ENCODE measurements at places on chromosomes 5 and 9.

DNA sequence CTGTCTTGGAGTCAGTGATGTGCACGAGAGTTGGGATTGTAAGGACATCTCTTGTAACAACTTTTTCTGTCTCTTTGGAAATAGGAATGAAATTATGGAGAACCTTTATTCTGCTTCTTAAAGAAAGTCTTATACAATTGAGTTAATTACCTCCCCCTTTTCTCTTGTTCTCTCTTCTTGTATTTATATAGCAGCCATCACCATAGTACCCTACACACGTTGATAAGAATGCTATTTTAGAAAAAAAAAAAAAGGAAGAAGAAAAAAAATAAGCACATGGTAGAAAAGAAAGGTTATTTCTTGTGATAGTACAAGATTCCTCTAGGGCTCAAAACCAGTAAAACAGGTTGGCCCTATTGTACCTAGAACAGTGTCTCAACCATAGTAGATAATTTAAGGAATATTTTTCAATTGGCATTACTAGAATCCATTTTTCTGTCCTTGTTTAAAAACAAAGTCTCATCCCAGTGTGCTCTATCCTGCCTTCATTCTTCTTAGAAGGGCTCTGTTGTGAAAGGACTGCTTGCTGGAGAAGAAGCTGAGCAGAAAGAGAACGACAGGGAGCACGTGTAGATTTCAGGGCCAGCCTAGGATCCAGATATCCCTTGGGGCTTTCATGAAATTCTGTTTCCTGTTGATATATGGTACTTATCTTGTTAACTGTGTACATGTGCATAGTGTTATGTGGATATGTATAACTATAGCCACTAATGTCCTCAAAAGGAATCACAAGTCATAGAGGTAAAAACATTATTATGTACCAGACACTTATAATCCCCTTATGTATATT is 392.3 kb upstream of the MEF2C start:
- no peak for DNase-seq

GRCh38 chr5:154871734-154872133 is 13.3 kb downstream of the CNOT8 start:
- no peak for DNase-seq

DNA sequence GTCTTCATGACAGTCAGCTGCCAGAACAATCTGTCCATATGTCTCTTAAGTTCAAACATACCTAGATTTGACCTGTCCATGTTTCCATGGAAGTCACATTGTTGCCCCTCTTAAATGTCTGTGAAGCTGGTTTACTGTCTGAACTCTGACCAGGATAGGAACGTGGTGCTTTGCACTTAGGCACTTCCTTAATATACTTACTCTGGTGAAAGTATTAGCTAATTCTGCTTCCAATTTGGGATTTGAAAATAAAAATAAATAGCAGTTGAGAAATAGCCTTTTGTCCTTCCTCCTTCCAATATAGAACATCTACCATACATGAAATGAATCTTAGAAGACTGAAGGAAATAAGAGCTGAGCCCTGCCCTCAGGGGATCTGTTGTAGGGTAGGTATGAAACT is 524.5 kb upstream of the CLINT1 start:
- DNase-seq = no peak

GRCh38 chr5:6786786-6787495 is 73.7 kb downstream of the TENT4A start:
- DNase-seq = no peak

GRCh38 chr5:75050415-75050814 is 1.9 kb downstream of the GCNT4 start:
- DNase-seq = no peak

DNA sequence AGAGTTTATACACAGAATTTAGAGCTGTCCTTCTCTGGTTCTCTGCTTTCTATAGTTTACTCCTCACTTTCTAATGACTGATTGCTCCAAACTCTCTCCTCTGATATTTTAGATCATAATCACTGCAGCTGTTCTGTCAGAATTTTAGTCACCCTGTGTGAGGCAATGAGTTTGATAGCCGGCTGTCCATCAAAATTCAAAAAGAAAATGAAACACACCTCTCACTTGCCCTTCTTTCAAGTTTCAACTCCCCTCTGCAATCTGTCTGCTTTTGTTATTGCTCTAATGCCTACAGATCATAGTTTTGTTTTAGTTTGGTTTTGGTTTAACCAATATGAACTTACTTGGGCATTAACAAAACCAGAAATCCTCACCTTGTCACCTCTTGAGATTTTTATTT is 23.3 kb upstream of the ABLIM3 start:
- no peak for DNase-seq

DNA sequence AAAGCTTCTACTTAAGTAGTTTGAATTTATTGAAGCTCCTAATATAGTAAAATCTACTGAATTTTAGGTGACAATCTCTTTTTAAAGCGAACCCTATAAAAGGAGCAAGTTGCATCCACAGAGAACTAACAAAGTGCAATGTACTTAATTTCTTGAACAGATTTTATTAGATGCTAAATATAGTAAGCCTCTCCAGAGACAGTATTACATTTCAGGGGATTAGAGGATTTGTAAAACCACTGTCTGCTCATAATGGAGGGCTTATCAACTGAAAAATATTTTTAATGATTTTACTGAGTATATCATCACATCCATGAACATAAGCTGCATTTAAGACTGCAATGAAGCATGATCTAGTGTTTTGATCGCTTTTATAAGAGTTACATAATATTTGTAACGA is 230.0 kb upstream of the EFNA5 start:
- DNase-seq = no peak

- DNase-seq = no peak
These were observed 500.0 kb upstream of the C9orf72 start for GRCh38 chr9:28073270-28073669.

- no peak for DNase-seq
These were observed 116.5 kb upstream of the DAPK1 start for GRCh38 chr9:87381050-87381711.

- DNase-seq = no peak
These were observed 48.2 kb downstream of the DBH start for GRCh38 chr9:133684121-133684935.

DNA sequence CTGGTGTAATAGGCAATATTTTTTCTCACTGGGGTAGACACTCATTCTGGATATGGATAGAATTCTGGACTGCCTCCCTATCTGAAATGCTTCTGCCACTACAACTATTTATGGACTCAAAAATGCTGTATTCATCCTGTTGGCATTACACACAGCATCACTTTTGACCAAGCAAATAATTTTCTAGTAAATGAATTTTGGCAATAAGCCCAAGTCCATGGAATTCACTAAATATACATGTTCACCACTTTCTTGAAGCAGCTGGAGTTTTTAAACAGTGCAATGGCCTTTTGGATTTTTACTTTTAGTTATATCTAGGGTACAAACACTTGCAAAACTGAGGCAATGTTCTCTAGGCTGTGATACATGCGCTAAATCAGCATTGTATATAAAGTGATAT is 724.9 kb upstream of the EDIL3 start:
- no peak for DNase-seq

GRCh38 chr5:135395451-135395850 is 3.6 kb downstream of the MACROH2A1 start:
- no peak for DNase-seq

DNA sequence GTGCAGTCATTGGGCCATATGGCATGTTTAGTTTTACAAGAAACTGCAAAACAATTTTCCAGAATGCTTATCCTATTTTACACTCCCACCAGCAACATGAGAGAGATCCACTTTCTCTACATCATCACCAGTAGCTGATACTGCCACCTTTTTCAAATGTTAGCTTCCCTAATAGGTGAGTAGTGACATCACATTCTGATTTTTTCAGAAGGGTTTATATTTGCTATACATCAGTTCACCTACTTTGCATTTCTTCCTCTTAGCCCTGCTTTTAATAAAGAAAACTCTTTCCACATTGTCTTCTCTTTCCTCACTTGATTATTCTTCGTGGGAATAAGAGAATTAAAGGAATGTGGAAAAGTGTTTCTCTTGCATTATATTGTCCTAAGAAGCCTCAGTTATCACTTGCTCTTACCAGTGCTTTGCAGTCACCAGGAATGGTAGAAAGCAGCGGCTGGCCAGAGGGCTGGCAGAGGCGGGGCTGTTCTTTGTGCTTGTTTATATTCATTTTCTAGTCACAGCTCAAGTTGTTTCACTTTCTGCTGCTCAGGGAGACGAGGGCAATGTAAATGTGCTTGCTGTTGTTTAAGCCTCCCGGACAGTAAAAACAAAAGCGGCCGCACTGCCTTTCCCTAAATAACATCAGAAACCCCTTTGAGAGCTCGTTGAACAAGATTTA is 164.8 kb downstream of the HSD17B3 start:
- DNase-seq = no peak

DNA sequence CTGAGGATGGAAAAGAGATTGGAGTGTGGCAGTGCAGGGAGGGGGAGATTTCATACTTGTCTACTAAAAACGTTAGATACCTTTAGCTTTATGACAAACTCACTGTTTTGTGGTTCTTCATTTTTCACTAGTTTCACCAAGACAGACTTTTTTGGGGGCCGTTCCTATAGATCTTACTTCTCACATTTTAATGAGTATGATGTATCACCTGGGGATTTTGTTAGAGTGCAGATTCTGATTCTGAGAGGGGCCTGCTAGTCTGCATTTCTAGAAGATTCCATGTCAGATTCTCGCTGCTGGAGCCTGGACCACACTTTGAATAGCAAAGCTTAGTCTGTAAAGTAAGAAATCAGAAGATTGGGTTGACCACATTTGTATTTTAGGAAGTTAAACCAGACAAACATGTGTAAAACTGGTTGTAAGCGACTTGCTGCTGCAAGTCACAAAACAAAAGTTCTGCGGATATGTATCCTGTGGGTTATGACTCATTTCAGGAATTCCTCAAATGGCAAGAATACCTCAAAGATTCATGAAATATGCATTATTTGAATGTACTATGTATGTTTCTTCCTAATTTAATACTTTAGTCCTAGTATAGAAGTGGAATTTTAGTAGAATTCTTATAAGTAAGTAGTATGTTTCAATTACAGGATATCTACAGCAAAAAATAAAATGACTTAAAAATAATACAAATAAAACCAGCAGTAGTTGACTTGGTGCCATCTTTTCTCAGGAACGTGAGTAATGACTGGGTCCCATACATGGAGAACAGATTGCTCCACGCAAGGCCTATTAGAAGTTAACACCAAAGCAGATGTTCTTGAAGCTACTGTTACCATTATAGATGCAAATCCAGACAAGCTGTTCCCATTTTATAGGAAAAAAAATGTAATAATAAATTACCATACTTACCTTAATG is 27.8 kb downstream of the NFIL3 start:
- DNase-seq = no peak
